Stimulated activated CD4-positive, alpha-beta T cell treated with anti-CD3 and anti-CD28 coated beads, Interleukin-2, amount 100 ng/mL, for 24 hours (primary cell): ENCODE measurements at places on chromosomes 6 and 20.

- DNase-seq: no peak
These were observed 44.5 kb upstream of the GJE1 start for GRCh38 chr6:142087950-142088857.

DNA sequence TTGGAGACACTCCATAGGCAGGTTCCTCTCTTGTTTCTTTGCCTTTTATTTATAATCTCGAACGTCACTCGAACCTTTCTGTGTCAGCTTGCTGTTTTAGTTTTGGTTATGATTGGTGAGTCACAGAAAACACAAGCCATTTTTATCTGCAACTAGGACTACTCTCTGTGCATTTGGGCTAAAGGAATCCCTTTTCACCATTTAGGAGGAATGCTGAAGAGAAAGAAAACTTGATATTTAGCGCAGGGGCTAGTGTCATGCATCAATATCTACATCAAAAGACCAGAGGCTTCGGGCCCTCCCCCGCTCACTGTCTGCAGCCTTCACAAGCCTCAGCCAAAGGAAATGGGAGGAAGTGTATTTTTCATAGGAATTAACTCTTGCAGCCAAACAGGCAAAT is 507.8 kb upstream of the CITED2 start:
- DNase-seq: no peak

DNA sequence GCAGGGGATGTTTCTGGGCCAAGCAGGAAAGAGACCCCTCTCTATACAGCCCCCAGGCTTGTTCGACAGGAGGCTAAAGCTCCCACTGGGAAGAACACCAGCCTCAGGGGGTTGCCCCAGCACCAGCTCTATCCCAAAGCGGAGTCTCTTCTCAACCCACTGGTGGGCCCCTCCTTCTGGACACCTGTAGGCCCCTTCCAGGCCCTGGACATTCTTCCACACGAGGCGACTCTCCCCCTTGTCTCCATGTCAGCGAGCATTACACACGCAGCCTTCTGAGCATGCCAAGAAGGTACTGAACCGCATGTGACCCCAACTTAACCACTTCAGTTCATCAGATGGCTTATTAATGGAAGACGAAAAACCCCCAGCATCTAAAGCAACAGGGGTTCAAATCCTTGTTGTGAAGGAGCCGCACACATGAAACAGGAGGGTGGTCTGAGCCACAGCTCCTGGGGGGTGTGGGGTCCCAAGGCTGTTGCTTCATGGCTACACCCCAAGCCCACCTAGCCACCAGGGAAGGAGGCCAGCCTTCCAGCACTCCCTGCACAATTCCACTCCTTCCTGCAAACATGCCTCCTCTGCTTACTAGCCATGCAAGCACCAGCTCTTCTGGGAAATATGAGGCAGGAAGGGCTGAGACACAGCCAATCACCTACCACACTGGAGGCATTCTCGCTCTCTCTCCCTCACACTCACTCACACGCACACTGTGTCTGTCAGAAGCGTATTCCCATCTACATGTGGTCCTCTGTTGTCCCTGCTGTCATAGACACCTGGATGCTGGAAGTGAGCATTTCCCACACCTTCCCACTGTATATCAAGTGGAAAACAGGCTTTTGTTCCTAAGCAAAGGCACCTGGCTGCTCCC is 104.5 kb downstream of the NOL4L start:
- no peak for DNase-seq

- no peak for DNase-seq
These were observed 144.1 kb upstream of the BACH2 start for GRCh38 chr6:90440586-90441283.

- no peak for DNase-seq
These were observed 85.2 kb downstream of the KIF16B start for GRCh38 chr20:16488086-16488485.

DNA sequence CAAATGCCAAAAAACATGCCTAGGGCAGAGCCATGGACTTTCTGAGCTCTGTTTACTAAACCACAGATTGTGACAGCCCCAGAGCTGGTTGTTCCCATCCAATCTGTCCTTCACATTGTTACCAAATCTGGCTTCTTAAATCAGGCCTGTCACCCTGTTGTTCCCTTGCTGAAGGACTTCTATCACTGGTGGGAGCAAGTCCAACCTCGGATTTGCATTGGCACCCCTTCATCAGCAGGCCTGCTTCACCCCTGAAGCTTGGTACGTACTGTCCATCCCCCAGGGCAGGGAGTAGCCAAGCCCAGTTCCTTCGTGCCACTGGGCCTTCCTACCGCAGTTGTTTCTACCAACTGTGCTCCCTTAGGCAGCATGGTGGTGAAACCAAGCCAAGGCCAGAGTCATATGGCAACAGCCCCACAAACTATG is 357.3 kb upstream of the JARID2 start:
- DNase-seq: no peak

DNA sequence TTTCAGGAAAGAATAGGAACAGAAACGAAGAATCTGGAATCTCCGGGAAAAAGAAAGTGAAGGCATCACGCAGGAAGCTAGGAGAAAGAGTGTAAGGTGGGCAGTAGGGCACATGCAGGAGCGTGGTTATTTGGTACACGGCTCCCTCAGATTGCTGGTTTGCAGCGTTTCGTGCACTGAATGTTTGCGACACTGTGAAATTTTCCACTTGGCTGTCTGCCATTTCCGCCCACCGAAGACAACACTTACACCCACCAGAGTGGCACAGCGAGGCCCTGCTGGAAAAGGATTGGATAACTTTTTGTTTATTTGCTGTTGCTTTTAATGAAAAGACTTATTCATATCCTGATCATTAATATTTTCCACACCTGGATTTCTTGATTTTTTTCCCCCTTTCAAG is 248.3 kb downstream of the GMPR start:
- peak; percentile 44 for DNase-seq

DNA sequence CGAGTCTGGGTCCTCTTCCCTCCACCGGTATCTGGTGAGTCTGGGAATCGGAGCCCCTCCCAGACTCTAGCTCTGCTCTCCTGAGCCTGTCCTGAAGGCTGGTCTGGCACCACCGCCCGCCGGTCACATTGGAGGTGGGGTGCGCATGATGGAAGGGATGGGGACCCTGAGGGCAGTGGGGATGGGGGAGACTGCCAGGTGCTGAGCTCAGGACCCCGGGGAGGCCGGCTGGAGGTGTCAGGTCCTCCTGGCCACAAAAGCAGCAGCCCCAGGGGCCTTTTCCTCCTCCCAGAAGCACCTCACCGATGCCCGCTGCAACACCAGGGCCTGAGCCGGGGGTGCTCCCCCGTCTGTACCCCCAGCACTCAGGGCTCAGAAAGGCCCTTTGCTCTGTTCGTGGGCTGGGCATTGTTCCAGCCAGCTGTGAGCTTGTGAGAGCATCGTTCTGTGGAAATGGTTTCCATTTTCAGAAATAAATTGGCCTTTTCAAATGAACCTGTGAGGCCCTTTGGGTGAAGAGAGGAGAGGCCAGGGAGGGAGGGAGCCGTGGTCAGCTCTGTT is 2.5 kb upstream of the NPBWR2 start:
- no peak for DNase-seq

GRCh38 chr6:111806165-111806547 is 67.1 kb downstream of the FYN start:
- DNase-seq: no peak

GRCh38 chr20:57591289-57592229 is 28.7 kb downstream of the ZBP1 start:
- DNase-seq: no peak

- no peak for DNase-seq
These were observed 24.3 kb downstream of the AKAP7 start for GRCh38 chr6:131159578-131159977.

DNA sequence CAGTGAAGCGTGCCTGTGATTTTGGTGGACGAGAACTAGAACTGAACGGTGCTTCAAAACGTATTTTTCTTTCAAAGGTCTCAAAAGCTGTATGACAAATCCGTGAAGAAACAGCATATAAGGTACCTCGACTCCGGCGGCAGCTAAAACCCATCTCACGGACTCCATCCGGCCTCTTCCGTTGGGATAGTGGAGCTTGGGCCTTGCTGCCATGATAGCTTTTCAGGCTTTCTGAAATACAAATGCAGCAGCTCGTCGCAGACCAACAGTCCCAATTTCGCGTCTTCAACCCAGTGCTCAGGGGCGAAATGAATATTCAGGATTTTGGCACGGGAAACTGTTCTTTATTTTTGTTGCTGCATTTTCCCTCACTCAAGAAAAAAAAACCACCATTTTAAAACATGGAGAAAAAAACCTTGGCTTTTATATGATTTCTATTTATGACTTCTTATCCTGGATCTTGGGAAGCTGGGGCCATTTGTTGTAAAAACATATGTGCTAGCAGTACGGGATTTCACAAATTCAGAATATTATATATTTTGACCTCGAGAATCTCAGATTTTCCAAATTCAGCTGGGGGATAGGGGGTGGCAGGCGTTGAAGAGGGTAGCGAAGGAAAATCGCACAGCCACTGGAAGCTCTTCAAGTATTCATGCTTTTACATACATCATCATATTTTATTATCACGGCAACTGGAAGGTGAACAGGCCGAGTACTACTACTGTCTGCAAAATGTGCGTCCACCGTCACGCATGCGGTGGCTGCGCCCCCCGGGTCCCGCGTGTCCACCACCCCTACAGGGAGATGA is 849 bp downstream of the GSTA4 start:
- no peak for DNase-seq

DNA sequence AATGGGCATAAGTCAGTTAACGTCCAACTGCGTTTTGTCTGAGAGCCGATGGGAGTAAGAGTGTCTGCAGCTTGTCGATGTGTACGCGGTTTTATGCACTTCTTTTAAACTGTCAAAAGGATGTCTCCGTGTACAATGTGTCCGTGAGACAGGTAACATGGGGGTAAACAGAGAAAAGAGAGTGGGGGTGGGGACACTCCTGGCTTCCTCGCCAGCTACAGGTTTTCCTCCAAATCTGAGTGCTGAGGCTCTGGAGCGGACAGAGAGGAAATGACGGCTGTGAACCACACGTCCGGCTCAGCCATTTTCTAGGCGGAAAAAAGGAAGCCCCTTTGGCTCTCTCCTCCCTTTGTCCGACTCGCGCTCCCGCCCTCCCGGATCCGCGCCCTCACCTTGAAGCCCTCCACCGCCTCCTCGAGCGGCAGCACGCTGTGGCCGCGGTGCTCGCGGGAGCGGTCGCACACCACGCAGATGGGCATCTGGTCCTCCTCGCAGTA is 916 bp downstream of the TRIM27 start:
- peak; percentile 38 for DNase-seq

DNA sequence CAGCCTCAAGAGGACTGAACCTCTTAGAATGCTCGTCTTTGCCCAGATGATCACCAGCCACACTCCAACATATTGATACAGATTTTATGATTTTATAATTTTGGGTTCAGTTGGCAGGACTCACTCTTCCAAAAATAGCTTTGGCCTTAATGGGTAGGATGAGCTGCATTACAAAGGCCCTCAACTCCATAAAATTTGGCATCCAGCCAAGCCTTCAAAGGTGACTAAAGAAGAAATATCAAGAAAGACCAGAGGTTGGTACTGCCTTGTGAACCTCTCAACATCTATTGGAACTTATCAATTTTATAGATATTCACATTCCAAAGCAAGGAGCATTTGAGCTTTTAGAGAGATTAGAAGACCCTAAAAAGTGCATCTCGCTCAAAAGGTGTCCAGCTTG is 48.4 kb upstream of the SNAP25 start:
- DNase-seq: no peak

DNA sequence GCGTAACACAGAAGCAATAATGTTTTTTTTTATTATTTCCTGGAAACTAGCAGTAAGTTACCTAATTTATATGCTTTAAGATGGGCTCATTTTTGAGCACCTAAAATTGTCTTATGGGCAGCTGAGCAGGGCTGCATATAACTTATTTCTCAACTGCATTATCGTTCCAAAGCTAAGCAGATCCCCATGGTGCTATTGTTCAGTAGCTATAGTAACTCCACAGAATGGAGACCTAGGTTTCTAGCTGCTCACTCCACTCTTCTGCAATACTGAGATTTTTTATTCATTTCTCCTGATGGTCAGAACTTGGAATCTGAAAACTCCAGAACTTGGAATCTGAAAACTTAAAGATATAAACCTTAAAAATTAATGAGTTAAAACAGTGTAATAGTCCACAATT is 18.7 kb downstream of the CRISP1 start:
- DNase-seq: no peak

DNA sequence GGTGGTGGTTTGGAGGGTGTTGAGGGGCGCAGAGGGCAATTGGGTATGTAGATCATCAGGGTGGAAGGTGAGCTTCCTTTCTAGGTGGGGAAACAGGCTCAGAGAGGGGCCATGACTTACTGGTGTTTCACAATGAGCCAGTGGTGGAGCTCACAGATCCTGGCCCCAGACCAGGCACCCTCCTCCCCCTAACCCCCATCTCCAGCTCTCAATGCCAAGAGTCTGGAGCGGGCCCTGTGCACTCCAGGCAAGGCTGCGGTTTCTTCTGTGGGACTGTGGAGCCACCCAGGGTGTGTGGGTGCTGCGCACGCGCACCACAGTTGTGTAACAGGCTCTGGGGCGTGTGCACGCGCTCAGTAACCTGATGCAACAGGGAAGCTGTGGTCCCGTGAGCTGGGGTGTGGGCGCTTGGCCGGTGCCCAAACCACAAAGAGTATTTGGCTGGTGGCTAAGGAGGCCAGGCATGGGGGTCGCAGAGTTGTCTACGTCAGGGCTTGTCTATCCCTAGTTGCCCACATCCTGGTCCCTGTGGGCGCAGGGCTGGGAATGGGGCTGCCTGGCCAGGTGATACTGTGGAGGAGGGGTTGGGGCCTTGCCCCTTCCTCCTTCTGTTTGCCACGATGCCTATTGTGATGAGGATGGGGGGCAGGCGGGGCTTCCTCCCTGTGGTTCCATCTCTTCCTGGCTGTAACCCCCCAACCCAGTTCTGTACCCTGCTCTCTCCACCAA is 37.5 kb upstream of the MRPS18A start:
- DNase-seq: peak; percentile 82

GRCh38 chr6:43216200-43216599 is 13.1 kb downstream of the DNPH1 start:
- no peak for DNase-seq

DNA sequence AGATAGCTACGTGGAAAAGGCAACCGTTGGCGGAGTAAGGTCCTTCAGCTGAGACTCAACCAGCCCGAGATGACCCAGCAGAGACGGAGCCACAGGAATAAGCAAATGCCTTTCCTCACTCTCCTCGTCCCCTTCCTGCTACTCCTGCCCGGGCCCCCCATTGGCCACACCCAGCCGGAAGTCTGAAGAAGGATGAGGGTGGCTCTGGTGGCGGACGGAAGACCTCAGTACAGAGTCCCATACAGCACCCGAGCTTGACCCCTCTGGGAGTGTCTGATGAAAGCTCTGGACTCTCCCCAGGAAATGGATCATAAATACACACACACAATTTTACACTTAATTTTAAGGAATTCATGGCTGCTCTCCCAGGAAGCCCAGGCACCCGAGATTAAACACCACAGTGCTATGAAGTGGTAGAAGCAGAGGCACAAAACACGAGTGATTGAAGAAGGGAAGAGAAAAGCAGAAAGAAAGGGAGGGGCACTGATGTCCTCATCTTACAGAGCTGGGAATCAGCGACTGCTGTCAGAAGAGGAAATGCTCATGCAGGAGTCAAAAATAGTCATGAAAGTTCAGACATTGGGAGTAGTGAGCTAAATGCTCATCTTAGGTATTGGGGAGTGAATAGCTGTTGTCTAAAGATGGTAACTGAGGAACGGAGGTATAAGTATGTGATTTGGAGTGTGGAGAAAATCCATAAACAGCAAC is 125.6 kb downstream of the BANF2 start:
- no peak for DNase-seq
